ENCODE measurements at places on chromosomes 5 and 9.
A peak's percentile ranks its signal among the peaks of the same experiment; 100 is the strongest.

DNA sequence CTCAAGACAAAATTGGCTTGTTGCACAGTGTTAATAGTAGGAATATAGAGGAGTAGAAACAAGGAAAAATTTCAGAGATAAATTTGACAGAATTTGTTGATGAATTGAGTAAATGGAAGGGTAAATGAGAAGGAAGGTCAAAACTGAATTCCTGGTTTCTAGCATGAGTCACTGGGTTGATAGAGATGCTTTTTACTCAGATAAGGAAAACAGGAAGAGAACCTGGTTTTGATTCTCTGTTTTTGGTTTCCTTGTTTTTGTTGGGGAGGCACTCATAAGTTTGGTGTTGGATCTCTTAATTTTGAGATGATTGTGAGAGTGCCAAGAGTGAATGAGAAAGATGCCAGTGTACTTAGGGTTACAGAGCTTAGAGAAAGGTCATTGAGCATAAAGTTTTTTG lies 7.1 kb downstream of the LRRC70 start:
- H3K36me3 ChIP-seq, result no peaks in the 10 kb centered on the region
- H3K4me1 ChIP-seq, result peaks cover 2% of the 10 kb centered on the region
- H3K27ac ChIP-seq, result no peak overlapping the region
- H3K27me3 ChIP-seq, result no peaks in the 10 kb centered on the region
- no peak for DNase-seq
- H3K4me3 ChIP-seq, result no peak overlapping the region

DNA sequence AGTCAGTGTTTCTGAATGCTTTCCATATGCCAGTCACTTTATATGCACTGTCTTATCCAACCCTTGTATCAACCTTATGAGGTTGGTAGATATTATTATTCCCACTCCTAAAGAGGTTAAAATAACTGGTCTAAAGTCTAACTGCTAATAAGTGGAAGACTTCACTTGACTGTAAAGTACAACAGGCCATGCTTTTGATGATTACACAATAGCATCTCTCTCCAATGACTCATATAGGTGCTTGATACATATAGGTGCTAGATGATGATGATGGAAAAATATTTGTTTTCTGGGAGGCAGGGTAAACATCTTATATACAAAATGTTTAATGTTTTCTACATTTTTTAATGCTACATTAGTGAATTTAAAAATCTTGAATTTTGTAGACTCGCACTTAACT lies 75.9 kb upstream of the NR3C1 start:
- H3K27ac ChIP-seq, result no peak overlapping the region
- H3K4me3 ChIP-seq, result no peak overlapping the region
- no peaks in the 10 kb centered on the region for H3K4me1 ChIP-seq

DNA sequence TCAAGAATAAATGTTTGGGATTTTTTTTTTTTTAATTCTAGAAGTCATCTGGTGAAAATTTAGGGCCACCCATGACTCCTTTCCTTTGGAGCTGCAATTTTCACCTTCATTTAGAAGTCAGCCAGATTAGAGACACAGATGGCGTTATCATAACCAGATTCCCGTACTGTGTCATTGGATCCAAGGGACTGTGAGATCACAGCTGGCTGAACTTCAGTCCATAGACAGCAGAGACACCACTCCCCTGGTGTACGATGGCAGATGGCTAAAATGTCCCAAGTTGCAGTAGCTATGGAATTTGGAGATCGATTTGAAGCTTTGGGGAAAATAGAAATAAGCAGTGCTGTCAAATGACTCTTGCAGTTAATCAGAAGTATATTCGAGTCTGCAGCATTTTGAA lies 216.3 kb downstream of the RFK start:
- no peaks in the 10 kb centered on the region for H3K27me3 ChIP-seq
- peaks cover 10% of the 10 kb centered on the region for H3K36me3 ChIP-seq
- no peaks in the 10 kb centered on the region for H3K4me1 ChIP-seq
- no peak overlapping the region for H3K4me3 ChIP-seq
- no peak for DNase-seq

DNA sequence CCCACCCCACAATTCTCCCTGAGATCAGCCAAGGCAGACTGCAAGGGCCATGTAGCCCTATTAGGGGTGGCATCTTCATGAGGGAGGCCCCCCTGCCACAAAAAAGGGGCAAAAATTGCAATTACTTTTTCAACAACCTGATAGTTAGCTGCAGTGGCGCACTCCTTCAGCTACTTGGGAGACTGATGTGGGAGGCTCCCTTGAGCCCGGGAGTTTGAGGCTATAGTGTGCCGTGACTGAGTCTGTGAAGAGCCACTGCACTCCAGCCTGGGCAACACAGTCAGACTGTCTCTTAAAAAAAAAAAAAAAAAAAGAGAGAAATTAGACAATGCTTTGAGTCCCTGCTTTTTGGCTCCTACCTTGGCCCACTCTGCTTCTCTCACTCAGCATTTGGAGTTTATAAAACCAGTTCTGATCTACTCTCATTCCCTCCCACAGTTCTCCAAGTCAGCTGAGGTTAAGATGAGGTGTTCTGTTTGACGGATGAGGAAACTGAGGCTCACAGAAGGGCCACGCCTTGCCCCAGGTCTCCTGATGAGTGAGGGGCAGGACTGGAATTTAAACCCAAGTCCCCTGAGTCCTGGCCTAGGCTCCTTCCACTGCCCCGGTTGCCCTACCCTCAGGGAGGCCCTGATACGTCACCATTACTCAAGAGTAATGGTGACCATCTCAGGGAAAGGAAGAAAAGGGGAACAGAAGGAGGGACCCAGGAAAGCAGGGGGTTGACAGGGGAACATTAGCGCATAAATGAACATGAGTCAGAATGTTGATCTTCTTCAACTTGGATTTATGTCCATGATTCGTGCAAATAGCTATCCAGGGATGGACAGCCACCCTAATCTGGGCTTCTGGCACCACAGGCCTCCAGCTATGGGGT lies 9.0 kb downstream of the GPX3 start:
- no peak overlapping the region for H3K27ac ChIP-seq
- no peak overlapping the region for H3K4me3 ChIP-seq
- DNase-seq, result no peak
- no peaks in the 10 kb centered on the region for H3K27me3 ChIP-seq

- no peak overlapping the region for H3K4me3 ChIP-seq
- no peaks in the 10 kb centered on the region for H3K27me3 ChIP-seq
- no peak overlapping the region for H3K27ac ChIP-seq
- no peaks in the 10 kb centered on the region for H3K36me3 ChIP-seq
- no peaks in the 10 kb centered on the region for H3K4me1 ChIP-seq
Measured at GRCh38 chr9:84238652-84239051, 101.9 kb downstream of the SLC28A3 start.

- H3K27me3 ChIP-seq, result peaks cover 5% of the 10 kb centered on the region
- DNase-seq, result no peak
- H3K27ac ChIP-seq, result no peak overlapping the region
Measured at GRCh38 chr9:87337335-87338087, 160.2 kb upstream of the DAPK1 start.

DNA sequence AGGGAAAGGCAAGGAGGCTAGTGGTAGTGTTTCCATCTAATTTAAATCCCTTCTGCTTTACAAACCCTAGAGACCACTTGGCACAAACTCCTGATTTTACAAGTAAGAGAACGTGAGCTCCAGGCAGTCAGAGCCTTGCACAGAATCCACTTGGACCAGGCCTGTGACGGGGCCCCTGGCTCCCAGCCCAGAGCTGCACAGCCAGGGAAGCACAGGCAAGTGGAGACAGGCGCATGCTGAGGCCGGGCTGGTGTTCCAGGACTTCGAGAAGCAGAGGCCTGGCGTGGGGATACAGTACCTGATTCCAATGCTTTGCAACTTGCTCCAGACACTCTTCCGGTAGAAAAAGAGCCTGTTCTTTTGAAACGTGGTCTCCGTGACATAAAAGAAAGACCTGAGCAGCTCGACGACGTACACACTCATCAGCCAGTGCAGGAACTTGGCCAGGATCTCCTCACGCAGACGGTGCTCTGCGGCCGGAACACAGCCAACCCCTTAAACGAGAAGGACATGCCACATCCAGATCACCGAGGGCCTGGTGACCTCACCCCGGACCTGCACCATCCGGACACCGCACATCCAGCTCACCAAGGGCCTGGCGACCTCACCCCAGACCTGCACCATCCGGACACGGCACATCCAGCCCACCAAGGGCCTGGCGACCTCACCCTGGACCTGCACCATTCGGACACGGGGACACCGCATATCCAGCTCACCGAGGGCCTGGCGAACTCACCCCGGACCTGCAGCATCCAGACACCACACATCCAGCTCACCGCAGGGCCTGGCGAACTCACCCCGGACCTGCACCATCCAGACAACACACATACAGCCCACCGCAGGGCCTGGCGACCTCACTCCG lies 12.5 kb downstream of the TERT start:
- no peaks in the 10 kb centered on the region for H3K36me3 ChIP-seq
- H3K4me3 ChIP-seq, result no peak overlapping the region
- no peak overlapping the region for H3K27ac ChIP-seq
- H3K4me1 ChIP-seq, result no peaks in the 10 kb centered on the region
- no peak for DNase-seq
- H3K27me3 ChIP-seq, result no peaks in the 10 kb centered on the region

DNA sequence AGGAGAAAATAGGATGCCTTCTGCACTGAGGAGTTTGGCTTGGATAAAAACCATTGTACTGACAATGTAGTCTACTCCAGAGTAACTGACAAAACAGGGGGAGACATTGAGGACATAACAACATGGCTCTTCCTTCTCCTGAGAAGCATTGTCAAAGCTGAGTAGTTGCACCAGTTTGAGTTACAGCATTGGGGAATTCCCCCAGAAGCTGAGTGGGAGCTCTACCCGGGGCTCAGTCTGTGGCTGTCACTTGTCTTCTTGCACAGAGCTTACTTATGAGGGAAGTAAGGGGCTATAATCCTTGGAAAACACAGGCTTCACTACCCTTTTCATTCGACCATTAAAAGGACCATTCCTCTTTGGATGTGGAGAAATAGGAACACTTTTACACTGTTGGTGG lies 21.2 kb downstream of the HSPB3 start:
- H3K27me3 ChIP-seq, result no peaks in the 10 kb centered on the region
- DNase-seq, result no peak
- H3K27ac ChIP-seq, result no peak overlapping the region
- no peaks in the 10 kb centered on the region for H3K36me3 ChIP-seq

GRCh38 chr5:111223787-111224560 lies at the start of gene CAMK4:
CAMK4 (plus strand) TSS chr5:111224384; CDS start chr5:111224484, 100 bp downstream.
- no peaks in the 10 kb centered on the region for H3K36me3 ChIP-seq
- peak; percentile 80 for DNase-seq
- H3K27ac ChIP-seq, result peak within 1 kb of the TSS; percentile 93
- no peaks in the 10 kb centered on the region for H3K27me3 ChIP-seq
- H3K4me3 ChIP-seq, result peak within 1 kb of the TSS; percentile 92
- H3K4me1 ChIP-seq, result peaks cover 24% of the 10 kb centered on the region

DNA sequence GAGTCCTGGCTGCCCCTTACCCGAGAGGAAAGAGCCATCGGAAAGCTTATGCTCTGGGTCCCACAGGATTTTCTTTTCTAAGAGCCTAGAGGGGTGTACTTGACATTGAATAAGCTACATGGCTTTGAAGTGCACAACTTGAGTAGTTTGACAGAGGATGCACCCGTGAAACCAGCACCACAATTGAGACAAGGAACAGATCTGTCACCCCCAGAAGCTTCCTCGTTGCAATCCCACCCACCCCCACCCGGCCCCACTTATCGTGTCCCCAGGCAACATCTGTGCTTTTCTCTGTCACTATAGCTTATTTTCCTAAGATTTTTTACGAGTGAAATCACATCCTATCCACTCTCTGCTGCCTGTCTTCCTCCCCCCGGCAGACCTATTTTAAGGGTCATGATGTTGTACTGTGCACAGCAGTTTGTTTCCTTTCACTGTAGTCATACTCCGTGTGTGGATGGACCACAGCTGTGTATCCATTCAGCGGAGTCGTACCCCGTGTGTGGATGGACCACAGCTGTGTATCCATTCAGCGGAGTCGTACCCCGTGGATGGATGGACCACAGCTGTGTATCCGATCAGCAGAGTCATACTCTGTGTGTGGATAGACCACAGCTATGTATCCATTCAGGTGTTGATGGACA lies 8.8 kb upstream of the FCN2 start:
- H3K4me3 ChIP-seq, result no peak overlapping the region
- DNase-seq, result no peak
- no peaks in the 10 kb centered on the region for H3K36me3 ChIP-seq
- H3K4me1 ChIP-seq, result no peaks in the 10 kb centered on the region
- H3K27me3 ChIP-seq, result no peaks in the 10 kb centered on the region
- H3K27ac ChIP-seq, result no peak overlapping the region

GRCh38 chr9:75083188-75083970 lies 4.6 kb downstream of the NMRK1 start:
- peaks cover 26% of the 10 kb centered on the region for H3K36me3 ChIP-seq
- no peak overlapping the region for H3K4me3 ChIP-seq
- peak; percentile 55 for DNase-seq
- no peaks in the 10 kb centered on the region for H3K27me3 ChIP-seq
- peak overlapping the region; percentile 42 for H3K27ac ChIP-seq
- H3K4me1 ChIP-seq, result peaks cover 15% of the 10 kb centered on the region

Data from effector memory CD4-positive, alpha-beta T cell (primary cell).